ENCODE measurements at places on chromosomes 12 and 14.

- DNase-seq, result no peak
Observed at GRCh38 chr12:104729091-104729490, 229.0 kb downstream of the SLC41A2 start.

DNA sequence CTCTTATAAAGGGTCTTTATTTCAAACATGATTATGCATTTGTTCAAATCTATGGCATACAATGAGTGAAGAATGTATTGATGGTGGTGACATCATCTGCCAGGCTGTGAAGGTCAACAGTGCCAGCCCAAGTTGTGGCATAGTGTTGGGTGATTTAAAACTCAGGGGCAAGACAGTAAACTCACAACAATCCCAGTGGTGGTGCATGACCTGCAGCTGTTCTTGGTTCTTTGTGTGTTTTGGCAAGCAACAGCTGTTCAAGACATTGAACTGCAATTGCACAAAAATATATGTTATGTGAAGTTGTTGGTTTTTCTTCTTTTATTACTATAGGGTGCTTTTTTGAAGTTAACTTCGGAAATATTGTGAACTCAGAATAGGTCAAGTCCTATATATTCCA is 851.6 kb downstream of the NRXN3 start:
- DNase-seq, result no peak

DNA sequence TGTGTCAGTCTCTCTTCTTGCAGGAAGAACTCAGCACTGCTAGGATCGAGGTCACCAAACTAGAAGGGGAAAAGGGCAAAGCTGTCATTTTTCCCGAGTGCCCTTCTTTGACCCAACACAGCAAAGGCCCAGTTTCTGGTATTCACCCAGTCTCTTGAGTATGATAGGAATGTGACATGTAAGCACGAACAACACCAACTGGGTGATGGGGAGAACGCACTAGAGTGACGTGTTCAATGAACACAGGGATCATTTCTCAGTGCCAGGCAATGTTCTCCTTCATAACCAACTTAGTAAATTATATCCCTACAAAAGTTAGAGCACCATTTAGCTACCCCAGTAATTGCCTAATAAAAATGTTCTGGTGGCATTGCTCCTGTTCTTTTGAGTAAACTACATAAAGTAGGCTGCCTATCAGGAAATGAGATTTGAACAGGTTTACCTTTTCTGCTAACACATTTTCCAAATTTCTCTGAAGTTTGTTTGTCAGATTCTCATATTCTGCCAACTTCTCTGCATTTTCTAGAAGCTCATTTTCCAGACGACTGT is 64.5 kb downstream of the NIN start:
- no peak for DNase-seq

- DNase-seq, result no peak
Observed at GRCh38 chr14:76584271-76584702, 177.0 kb upstream of the VASH1 start.

DNA sequence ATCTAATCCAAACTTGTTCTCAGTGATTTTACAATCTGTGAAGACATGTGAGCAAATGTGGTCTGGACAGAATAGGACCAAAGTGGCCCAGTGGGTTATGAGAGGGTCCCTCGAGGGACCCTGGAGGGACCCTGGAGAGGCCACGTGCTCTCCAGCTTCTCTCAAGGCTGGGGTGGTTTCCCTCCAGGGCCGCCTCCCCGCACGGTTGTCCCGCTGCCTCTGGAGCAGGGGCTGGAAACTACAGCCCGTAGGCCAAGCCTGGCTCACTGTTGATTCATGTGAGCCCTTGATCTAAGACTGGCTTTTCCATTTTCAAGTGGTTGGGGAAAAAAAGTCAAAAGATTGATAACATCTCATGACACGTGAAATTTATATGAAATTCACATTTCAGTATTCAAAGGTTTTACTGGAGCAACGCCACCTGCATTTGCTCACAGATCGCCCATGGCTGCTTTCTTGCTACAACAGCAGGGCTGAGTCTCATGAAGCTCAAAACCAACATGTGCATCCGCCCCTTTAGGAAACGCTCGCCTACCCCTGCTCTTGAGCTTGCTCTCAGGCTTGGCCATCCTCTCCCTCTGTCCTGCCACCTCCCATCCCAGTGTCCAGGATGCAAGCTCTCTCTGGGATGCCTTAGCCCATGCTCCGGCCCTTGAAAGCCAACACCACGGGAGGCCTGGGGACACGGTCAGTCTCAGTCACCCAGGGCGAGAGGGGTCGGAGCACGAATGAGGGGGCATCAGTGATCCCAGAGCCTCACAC is 12.1 kb upstream of the LRTM2 start:
- no peak for DNase-seq

GRCh38 chr14:35257809-35258208 is 34.4 kb upstream of the PSMA6 start:
- DNase-seq, result no peak

DNA sequence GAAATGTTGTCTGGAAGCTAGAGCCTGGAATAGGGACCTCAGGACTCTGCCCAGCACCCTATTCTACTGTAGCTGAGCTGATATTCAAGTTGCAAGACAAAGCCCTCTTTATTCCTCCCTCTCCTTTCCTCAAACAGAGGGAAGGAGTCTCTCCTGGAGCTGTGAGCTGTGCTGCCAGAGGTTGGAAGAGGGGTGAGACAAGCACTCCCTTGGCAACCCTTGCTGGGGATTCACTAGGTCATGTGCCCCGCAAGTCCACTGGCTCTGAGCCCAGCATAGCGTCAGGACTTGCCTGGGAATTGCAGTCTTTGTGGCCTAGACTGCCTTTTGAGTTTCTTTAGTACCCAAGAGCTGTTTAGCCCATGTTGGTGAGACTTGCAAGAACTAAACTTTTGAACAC is 11.4 kb upstream of the ASCL1 start:
- DNase-seq, result no peak

DNA sequence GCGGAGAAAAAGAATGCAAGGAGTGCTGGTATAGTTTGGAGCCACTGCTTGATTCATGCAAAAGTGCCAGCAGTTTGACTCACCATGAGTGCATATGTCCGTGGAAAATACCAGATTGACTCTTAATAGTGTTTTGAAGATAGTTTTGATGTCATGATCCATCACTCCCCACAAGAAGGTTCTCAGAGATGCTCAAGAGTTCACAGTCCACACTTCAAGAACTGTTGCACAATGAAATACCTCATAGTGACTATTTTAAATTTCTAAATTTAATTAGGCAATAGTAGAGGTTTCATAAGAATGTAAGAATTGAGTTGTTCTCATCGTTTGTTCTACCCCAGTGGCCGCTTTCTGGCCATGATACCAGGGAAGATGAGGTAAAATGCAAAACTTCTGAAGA is 286.6 kb upstream of the RGS6 start:
- DNase-seq, result no peak

GRCh38 chr14:91417983-91418386 is 365 bp upstream of the CCDC88C start:
- peak; percentile 72 for DNase-seq

- no peak for DNase-seq
Observed at GRCh38 chr12:48956279-48957140, 777 bp downstream of the ARF3 start.

DNA sequence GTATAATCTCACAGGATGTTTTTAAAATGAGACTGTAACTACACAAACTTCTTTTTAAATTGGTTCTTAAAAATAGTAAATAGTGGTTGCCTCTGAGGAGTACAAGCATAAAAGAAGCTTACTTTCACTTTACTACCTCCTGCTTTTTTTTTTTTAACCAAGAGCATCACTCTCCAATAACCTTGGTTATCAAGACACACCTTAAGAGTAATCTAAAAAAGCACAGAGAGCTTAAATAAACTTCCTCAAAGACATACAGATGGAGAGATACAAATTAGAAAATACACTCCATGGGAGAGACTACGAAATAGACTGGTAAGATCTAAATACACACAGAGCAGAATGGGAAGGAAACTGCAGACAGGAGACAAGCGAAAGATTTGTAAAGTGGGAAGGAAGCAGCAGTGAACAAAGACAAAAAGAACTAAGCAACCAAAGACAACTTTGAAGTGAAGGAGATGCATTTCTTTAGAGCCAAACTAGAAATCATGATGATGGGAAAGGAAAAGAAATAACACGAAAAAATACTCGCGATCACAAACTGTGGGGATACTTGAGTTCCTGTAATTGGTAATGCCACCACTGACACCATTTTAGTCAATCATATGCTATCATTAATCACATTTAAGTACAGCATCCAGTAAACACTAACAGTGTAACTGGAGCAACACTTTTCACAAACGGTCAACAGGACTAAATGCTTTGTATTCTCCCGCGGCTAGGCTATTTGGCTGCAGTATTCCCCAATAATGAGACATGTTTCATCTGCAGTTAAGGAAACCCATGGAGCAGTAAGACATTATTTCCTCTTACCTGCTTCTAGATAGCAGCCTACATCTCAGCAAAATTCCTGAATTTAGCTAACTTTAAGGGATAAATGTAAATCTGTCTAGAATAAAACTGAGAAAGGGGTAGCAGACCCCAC is 8.2 kb downstream of the SINHCAF start:
- no peak for DNase-seq

DNA sequence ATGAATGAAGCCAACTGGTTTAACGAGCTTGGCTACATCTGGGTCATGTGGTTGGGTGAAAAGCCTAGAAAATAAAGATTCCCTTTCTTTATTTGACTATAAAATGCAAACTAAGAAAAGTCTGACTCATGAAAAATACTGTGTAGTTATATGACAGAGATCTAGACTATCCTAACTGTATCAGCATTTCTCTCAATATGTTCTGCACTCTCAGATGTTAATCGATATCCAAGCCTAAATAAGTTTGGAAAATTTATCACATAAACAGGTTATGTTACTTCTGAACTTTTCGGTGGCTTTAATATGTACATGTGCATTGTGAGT is 133.1 kb downstream of the DAAM1 start:
- no peak for DNase-seq

- DNase-seq, result no peak
Observed at GRCh38 chr12:15180325-15180724, 40.9 kb downstream of the RERG start.

DNA sequence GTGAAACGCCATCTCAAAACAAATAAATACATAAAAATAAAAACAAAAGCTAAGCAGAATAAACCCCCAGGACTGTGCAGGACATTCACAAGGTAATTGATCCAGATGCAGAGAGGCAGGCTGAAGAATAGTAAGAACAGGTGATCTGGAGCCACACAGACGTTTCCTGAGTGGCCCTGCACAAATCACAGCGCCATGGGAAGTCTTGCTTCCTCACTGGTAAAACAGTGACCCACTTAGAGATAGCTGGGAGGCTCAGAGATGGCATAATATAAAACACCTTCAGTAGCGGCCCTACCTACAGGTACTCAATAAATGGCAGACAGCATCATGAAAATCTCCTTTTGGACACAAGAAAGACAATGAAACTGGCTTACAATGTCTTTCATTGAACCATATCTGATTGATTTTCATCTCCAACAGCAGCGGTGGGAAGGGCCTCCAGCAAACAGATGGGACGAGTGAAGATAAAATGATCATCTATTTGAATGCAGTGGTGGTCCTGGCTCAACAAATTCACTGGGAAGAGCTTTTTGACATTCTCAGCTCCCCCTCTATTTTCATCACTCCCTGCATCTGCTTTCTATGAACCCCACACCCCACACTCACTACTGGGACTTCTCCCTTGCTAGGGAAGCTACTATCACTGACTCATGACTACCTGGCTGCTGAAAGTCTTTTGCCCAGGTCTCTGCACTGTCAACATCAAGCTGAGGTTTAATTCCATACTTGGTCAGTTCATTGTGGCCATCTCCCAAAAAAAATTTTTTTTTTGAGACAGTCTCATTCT is 63.9 kb downstream of the FOXN3 start:
- no peak for DNase-seq

GRCh38 chr12:110819646-110820045 is 27.1 kb upstream of the CCDC63 start:
- no peak for DNase-seq
